ENCODE measurements at places on chromosomes 13 and 19. TPM values are rescaled to one million over a fixed set of nuclear protein-coding genes. Genes with fewer than 3 reads are reported as not detected.

The CCDC194 gene
- 0.40 TPM for total RNA-seq

The ZNF700 gene
- 7.9 TPM for total RNA-seq

The TGFBR3L gene
- total RNA-seq: 0.92 TPM

The KCNK6 gene
- total RNA-seq: 19.6 TPM

The LYPD5 gene
- total RNA-seq: 0.40 TPM

The POU2F2 gene
- 0.13 TPM for total RNA-seq

The TEX26 gene
- not detected for total RNA-seq

The ZNF728 gene
- total RNA-seq: 0.62 TPM

The UNC13A gene
- total RNA-seq: 10.2 TPM

The TMEM161A gene
- total RNA-seq: 16.0 TPM

The PSG7 gene
- not detected for total RNA-seq

The GAPDHS gene
- total RNA-seq: not detected

The SIGLEC12 gene
- not detected for total RNA-seq

The TNFRSF19 gene
- total RNA-seq: 2.5 TPM

The NOVA2 gene
- 0.13 TPM for total RNA-seq

The FFAR1 gene
- not detected for total RNA-seq

The MATK gene
- not detected for total RNA-seq

The RNF17 gene
- not detected for total RNA-seq

The AXL gene
- total RNA-seq: 165 TPM

The MYO16 gene
- under 0.01 TPM for total RNA-seq

The KIR2DL4 gene
- not detected for total RNA-seq

The HIF3A gene
- 1.1 TPM for total RNA-seq

The BTBD2 gene
- total RNA-seq: 31.4 TPM

The FGF14 gene
- total RNA-seq: 0.25 TPM

The ANGPTL8 gene
- total RNA-seq: not detected

The GPR183 gene
- not detected for total RNA-seq

The ZNF491 gene
- total RNA-seq: 3.0 TPM

The PEAK3 gene
- not detected for total RNA-seq

The ZNF541 gene
- 0.13 TPM for total RNA-seq

The ZSCAN22 gene
- total RNA-seq: 2.2 TPM

The LGI4 gene
- total RNA-seq: 0.06 TPM

The ZNF71 gene
- 4.8 TPM for total RNA-seq

The ZNF253 gene
- 2.2 TPM for total RNA-seq

The TMEM238 gene
- total RNA-seq: 0.12 TPM

The DIRAS1 gene
- total RNA-seq: 0.66 TPM

The ITM2B gene
- total RNA-seq: 262 TPM

The KL gene
- 0.13 TPM for total RNA-seq

The GTF2F2 gene
- 15.2 TPM for total RNA-seq

The ZNF471 gene
- 4.4 TPM for total RNA-seq

The PSG5 gene
- total RNA-seq: not detected

The GNG7 gene
- under 0.01 TPM for total RNA-seq

The CYP2A7 gene
- total RNA-seq: not detected
